ENCODE measurements at places on chromosomes 5 and 9.

- no peak for DNase-seq
Observed at GRCh38 chr9:79684711-79685575, 113.2 kb downstream of the TLE4 start.

GRCh38 chr9:9961934-9962333, 650.9 kb downstream of the PTPRD start:
- DNase-seq = no peak

DNA sequence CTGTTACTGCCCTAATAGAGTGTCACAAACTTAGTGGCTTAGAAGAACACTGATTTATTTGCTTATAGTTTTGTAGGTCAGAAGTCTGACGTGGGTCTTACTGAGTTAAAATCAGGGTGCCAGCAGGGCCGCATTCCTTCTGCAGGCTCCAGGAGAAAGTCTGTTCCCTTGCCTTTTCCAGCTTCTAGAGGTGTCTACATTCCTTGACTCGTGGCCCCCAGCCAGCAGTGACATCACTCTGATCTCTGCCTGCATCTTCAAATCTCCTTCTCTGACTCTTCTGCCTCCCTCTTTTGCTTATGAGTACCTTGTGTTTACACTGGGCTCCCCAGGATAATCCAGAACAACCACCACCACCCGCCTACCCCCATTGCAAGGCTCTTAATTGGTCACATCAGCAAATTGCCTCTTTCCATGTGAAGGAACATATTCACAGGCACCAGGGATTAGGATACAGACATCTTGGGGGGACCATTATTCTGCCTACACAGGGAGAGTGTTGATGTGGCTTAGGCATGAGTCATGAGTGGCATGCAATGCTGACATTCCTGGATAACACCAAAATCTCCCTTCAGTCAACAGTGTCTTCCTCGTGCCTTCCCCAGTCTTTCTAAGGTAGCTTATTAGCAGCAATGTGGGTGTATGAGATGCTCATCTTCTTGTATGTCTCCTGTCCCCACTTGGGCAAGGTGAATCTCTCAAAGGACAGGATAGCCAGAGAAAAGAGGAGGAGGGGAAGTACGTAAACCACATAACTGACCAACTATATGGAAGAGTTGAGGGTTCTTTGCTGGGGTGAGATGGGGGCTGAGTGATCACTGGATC, 24.4 kb downstream of the CYFIP2 start:
- no peak for DNase-seq

DNA sequence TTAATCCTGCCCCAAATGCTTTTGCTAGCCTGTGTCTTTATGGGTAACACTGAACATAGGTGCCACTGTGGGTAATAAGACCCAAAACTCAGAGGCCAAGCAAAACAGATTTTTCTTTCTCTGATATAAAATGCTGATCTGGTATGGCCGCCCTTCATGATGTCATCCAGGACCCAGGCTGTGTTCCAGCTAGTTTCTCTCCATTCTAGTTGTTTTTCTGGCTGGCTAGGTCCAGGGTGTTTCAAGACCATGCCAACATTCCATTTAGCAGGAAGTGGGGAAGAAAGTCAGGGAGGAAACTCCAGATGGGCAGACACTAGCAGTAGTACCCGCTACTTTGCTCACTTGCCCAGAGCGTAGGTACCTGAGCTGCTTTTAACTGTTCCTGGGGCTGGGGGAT, 183.9 kb upstream of the OTULINL start:
- peak; percentile 34 for DNase-seq

- no peak for DNase-seq
Observed at GRCh38 chr5:68662804-68663307, 431.0 kb upstream of the SLC30A5 start.

- no peak for DNase-seq
Observed at GRCh38 chr5:102036927-102037326, 259.2 kb downstream of the SLCO4C1 start.

- DNase-seq = no peak
Observed at GRCh38 chr9:7174884-7175283, 417.1 kb downstream of the KDM4C start.

GRCh38 chr9:85077944-85078343, 408.4 kb downstream of the NTRK2 start:
- no peak for DNase-seq

DNA sequence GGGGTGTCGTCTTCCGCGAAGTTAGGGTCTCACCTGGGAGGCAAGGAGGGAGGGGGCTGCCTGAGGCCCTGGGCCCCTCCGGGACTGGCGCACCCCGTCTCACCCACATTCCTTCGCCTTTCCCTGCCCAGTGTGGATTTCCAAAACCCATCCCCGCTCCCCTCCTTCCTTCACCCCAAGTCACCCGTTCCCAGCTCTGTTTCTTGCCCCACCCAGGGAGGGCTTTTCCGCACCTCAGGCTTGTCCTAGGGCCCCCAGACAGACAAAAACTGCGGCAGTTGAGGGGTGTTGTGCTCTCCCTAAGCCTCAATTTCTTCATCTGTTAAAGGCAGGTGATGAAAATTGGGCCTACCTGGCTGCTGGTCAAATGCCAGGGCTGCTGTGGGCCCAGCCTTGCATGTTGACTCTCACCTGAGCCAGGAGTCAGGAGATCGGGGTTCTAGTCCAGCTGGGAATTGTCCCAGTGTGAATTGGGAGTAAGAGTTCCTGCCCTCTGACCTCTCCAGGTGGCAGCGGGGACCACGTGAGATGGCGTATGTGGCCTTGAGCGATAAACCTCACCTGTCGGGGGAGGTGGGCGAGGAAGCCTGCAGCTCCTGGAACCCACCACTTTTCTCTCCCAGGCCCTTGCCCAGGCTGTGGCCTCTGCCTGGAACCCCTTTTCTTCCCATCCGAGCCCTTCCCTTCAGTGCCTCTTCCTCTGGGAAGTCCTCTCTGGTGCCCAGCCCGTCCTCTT, 143.4 kb upstream of the IER5L start:
- DNase-seq = no peak

GRCh38 chr9:87505869-87506678, 8.4 kb downstream of the DAPK1 start:
- DNase-seq = no peak

- no peak for DNase-seq
Observed at GRCh38 chr9:108779551-108780325, 76.0 kb downstream of the ACTL7B start.

DNA sequence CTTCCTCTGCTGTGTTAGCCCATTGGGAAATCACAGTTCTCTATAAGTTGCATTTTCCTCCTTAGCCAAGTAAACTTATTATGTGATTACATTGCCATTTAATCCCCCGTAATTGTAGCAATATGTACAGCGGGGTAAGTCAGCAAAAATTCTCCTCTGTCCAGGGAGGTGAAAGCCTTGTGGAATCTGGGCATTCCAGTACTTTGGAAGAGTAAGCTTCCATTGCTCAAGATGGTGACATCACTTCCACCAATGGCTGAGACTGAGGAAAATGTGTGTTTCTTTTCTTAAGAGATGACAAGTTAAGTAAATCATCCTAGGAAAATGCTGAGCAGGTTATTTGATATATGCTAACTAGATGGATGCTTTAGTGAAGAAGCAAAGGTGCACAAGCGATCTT, 436.7 kb downstream of the CETN3 start:
- no peak for DNase-seq

DNA sequence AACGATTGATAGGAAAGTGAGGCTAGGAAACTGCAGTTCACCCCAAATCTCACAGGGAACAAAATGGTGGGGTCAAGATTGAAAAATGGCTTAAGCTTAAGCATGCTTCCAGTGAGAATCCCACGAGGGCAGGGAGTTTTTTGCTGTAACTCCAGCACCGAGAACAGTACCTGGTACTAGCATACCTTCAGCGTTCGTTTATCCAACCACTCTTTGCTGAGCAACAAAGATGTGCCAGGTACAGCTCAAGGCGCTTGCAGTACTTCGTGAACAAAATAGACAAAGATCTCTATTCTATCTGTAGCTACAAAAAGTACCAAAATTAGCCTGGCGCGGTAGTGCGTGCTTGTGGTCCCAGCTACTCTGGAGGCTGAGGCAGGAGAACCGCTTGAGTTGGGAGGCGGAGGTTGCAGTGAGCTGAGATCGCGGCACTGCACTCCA, 778 bp upstream of the PPP6C start:
- peak; percentile 31 for DNase-seq

GRCh38 chr9:32430720-32431119, 46.3 kb downstream of the ACO1 start:
- DNase-seq = no peak

All from lung (tissue), 17 donors.